Stimulated activated CD4-positive, alpha-beta T cell treated with anti-CD3 and anti-CD28 coated beads, Interleukin-2, amount 100 ng/mL, for 48 hours (primary cell): ENCODE measurements at places on chromosomes 11 and 22.

- DNase-seq = no peak
Observed at GRCh38 chr11:93497596-93497995, 45.6 kb downstream of the SMCO4 start.

GRCh38 chr11:66277471-66278362, at the start of gene CNIH2:
TSS of gene CNIH2 (plus strand) at chr11:66278175. CDS start at chr11:66278457, 282 bp downstream.
- peak; percentile 40 for DNase-seq

DNA sequence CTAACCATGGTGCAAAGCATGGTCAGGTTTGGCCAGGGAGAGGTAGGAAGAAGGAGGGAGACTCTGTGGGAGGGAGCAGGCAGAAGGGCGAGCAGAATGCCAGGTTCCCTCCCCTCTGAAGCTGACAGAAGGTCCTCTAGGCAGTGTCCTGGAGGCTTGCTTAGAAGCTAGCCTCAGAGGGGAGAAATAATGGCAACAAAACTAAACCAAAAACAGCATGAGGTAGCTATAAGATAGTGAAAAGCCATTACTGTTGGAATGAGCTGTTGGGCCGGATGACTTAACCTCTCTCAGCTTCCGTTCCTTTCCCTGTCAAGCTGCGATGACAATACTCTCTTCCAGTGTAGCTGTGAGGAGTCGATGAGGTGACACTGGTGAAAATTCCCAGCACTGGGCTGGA, 36.6 kb downstream of the RASSF10 start:
- no peak for DNase-seq

DNA sequence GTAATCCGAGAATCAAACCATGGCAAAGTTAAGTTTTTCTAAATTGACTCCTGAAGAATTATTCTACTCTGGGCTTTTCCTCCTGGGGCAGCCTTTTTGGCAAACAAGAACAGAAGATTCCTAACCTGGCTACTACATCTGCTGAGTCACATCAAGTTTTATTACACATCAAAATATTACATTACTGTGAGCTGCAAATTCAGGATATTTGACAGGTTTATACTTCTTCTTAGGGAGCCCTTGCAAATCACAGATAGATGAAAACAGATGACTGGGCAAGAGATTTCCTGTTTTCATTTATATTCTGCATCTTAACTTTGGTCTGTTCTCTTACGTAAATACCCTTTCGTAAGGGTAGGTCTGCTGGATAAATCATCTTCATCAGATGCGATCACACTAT, 23.6 kb downstream of the XRRA1 start:
- no peak for DNase-seq

GRCh38 chr11:113083571-113083970, 122.4 kb downstream of the NCAM1 start:
- DNase-seq = no peak

GRCh38 chr11:952406-953385, 27.0 kb downstream of the AP2A2 start:
- no peak for DNase-seq

DNA sequence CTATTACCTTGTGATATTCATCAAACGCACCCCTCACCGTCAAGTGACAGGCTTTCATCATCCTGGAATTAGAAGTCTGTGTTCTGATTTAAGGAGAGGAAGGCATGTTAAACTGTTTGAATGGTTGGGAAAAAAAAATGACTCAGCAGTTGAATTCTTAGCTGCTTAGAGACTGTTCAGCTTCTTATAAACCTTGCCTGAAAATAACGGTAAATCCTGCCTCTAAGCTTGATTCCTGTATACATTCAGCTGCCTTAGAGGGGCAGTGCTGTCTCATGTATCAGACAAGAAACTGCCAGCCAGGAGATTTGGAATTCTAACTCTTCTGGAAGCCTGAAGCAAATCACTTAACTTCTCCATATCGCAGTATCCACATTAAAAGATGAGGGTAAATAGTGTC, 437.4 kb downstream of the JRKL start:
- DNase-seq = no peak

DNA sequence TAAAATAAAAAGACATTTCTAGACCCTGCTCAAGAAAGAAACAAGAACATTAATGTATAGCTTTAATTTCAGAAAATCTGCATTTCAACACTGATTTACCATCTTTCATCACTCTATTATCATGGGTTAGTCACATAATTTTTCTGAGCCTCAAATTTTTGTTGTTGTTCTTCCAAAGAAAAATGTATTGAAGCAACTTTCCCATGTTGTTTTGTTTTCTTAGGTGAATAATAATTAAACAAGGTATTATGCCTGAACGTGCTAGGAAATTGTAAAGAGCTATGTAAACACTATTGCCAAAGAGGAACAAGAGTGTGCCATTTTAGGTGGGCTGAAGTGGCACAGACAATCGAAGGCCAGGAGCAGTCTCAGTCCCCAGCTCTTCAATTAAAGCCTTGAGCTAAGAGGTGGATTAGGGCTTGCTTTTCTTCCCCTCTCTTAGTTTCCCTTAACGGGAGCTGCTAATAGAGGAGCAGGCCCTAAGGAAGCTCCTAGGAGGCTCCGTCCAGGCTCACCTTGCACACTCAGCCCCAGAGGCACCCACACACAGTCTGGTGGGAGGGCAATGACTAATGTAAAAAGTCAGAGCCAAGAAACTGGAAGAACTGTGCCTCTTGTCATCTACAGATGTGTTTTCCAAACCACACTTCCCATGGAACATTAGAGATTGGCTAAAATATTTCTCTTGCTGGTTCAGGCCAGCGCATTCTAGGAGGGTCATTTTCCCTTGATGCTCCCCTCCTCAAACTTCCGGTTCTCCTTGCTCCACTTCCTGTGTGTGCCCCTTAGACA, 8.8 kb upstream of the UBASH3B start:
- DNase-seq = no peak

DNA sequence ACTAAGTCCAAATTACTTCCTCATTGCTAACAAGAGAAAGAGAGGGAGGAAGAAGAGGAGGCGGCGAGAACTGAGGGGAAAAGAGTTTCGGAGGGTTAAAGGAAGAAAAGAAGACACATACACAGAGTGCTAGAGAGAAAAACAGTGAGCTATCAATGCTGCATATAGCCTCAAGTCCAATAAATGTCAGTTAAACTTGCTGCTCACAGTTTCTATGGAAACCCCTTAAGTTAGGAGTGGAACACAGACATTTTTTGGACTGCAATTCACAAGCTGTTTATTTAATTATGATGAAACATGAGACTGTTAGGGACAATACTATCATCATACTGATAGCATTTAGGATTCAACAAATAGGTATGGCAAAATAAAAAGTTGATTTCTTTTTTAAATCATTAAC, 1320.4 kb downstream of the LRRC4C start:
- DNase-seq = no peak
